ENCODE measurements at places on chromosomes 7 and 10.

- DNase-seq: no peak
Measured at GRCh38 chr7:28621369-28621841, 209.1 kb downstream of the CREB5 start.

GRCh38 chr7:155794196-155794595, 18.1 kb downstream of the SHH start:
- DNase-seq: no peak

DNA sequence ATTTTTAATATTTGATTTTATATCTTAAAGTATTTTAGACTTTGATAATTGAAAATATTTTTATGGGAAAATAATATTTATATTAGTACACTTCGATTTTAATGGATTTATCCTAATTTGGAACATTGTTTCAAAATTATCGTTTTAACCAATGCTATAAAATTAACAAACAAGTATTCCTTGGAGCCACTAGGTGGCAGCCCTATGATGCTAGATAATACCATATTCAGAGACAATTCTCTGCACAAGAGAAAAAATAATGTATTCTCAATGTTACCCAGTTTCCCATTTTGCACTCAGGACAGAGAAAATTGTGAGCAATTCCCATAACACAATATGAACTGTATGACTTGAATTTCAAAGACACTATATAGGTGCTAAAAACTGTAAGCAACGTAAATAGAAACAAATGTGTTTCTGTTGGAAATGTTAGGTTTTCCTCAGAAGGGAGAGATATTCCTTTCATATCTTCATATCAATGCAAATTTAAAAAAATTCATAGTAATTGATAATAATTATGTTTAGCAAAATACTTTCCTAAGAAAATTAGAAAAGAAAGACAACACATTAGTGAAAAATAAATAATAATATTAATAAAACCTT, 237.8 kb downstream of the SEMA3E start:
- no peak for DNase-seq

DNA sequence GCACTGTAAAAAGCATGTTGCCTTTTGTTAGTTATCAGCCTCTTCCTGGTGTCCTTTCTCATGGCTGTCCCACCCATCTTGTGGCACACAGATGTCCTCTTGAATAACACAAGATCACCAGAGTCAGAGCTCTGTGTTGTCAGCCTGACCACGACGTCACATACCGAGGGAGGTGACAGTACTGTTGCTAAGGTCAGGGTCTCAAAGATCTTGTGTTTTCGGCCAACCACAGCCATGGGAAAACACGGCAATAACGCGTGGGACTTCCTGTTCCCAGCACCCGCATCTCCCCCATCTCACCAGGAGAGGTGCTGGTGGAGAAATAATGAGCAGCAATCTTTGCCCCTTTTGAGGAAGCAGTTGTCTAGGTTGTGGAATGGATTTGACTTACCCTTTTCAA, 40.4 kb downstream of the NPVF start:
- DNase-seq: no peak

DNA sequence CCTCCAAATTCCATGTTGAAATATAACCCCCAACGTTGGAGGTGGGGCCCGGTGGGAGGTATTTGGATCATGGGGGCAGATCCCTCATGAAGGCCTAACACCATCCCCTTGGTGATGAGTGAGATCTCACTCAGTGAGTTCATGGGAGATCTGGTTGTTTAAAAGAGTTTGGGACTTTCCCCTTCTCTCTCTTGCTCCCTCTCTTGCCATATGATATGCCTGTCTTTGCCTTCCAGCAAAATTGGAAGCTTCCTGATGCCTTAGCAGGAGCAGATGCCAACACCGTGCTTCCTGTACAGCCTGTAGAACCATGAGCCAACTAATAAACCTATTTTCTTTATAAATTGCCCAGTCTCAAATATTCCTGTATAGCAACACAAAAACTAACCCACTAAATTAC, 55.7 kb upstream of the CDK1 start:
- DNase-seq: no peak

DNA sequence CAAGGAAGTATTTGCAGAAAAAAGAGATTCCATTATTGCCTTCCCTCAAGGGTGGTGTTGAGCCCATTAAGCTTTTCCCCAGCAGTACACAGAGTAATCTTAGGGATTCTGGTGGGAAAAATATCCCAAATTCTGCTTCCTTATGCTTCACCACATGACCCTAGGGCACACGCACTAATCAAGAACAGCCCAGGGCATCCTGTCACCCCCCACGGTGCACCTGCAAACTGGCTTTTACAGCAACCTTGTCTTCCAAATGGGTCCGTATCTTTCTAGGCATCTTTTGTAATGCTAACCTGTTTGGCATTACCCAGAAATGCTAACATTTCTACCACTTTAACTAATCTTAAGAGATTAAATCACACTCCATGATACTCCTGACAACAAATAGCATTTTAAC, 926 bp upstream of the C7orf33 start:
- DNase-seq: no peak

DNA sequence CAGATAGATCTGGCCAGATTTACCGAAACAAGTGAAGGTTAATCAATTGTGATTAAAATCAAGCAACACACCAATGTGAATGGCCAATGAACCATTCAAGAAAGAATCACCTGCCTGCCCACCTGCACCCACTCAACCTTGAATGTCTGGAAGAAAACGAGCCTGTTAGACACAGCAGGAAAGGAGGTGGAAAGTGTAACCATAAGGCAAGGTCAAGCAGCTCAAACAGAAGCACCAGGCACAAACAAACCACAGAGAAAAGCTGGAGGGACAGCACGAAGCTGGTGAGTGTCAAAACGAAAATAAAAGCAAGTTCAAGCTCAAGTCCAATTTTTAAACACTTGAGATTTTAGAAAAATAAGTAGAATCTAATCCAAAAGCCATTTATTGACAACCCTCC, 64.9 kb downstream of the STEAP1B start:
- no peak for DNase-seq

DNA sequence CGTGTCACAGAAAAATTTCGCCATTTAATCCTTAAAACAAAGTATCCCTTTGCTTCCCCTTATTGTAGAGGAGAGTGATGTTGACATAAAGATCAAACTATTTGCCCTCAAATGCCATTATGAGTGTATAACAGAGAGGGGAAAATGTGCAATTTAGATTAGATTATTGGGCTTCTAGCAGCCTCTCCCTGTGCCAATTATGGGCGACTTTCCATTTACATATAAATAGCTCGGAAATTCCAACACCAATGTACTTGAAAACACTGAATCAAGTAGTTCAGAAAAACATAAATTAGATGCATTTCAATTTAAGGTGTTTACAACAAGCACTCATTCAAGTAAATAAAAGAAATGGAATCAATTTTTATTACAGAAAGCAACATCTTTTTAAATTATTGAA, 64.6 kb upstream of the LRRN3 start:
- no peak for DNase-seq
